ENCODE measurements at places on chromosomes 4 and X. TPM values are rescaled to one million over a fixed set of nuclear protein-coding genes. Genes with fewer than 3 reads are reported as not detected.

Gene PAK3
- 0.33 TPM for total RNA-seq

DNA sequence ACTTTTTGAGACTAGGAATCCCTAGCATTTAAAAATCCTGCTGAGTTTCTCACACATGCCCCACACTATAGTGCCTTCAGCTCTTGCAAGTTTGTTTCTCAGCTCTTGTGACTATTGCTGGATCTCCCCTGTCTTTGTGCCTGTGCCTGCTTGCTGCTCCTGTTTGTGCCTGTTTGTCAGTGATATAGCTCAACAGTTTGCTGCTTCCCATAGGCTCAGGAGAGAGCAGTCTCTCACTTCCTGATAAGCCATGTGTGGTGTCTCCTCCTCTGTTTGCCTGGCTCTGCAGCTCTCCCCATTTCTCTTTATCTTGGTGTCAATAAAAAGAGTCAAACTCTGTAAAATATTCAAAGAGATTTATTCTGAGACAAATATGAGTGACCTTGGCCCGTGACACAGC is 259.8 kb upstream of the CLNK start:
- no peak for DNase-seq

GRCh38 chr4:125719987-125720386 is 405.2 kb downstream of the FAT4 start:
- DNase-seq: no peak

Gene ZNF185
- 2.0 TPM for total RNA-seq

- DNase-seq: no peak
Measured at GRCh38 chr4:92969650-92970379, 666.0 kb downstream of the GRID2 start.

GRCh38 chr4:79588679-79589078 is 180.7 kb upstream of the GK2 start:
- no peak for DNase-seq

DNA sequence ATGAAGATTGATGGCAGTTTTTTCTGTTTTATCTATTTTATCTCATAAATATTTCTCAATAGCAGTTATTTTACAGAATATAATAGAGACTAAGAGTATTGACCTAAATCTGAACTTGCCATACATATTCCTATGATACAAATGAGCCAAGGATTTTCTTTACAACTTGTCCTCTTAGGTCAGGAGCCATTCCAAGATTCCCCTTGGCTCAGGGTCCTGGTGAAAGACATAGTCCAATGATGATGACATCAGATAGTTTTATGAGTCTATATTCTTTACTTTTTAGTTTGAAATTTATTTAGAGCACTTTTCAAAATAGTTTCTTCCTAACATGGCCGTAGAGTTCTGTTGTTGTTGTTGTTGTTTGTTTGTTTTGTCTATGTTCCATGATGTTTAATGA is 869.1 kb upstream of the GRID2 start:
- no peak for DNase-seq

- no peak for DNase-seq
Measured at GRCh38 chrX:102976793-102977495, 39.9 kb downstream of the RAB40AL start.

- DNase-seq: no peak
Measured at GRCh38 chr4:76550966-76551780, 116.1 kb downstream of the SHROOM3 start.

GRCh38 chr4:77349796-77350195 is 192.8 kb downstream of the CCNG2 start:
- DNase-seq: no peak

DNA sequence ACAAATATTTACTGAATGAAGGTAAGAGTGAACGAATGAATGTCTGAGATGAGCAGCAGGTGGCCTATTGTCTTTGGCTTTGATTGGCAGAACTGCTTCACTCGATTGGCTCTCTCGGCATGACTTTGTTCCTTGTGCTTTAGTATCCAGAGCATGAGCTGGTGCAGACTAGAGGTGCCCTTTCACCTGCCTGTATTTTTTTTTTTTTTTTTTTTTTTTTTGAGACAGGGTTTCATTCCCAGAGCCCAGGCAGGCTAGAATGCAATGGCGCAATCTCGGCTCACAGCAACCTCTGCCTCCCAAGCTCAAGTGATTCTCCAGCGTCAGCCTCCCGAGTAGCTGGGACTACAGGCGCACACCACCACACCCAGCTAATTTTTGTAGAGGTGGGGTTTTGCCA is 38.9 kb downstream of the SRPX2 start:
- DNase-seq: no peak

Gene CNKSR2
- 8.0 TPM for total RNA-seq

GRCh38 chrX:113389846-113390245 is 549.2 kb upstream of the AMOT start:
- no peak for DNase-seq

DNA sequence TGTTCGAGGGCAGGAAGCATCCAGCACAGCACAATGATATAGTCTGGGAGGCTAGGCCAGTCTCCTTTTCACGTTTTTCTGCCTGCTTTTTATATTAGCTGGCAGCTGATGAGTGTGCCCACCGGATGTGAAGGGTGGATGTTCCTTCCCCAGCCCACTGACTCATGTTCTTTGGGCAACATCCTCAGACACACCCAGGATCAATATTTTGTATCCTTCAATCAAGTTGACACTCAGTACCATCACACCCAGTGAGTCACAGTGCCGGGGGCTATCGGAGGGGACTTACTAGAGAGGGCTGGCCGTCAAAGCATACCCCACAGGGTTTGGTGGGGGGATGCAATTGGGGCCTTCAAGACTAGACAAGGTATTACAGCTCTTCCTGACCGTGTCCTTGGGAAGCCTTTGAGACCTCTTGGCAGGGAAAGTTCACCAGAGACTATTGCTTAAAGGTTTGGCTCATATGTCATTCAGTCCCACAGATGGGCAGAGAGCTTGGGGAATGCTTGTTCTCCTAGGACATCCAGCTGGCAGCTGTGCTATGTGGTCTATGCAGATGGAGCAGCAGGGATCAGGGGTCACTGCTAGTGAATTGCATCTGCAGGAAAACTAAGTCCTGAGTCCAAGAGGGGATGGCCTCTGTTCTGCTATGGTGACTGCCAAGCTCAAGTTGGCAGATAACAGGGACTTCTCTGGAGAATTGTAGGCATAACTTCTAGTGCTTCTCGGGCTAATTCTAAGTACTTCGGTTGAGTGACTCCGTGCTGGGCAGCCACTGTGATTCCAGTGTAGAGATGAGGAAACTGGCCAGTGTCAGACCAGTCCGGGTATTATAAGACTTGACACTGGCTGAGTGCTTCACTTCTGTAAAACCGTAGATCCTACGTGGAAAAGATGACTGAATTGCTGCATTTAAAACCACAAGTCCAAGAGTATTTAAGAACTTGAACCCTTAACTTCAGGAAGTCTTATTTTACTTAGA is 12.9 kb upstream of the WDR1 start:
- DNase-seq: no peak

GRCh38 chrX:72057331-72057730 is 74.4 kb downstream of the RTL5 start:
- no peak for DNase-seq

GRCh38 chrX:82058728-82059127 is 856.8 kb downstream of the SH3BGRL start:
- no peak for DNase-seq

DNA sequence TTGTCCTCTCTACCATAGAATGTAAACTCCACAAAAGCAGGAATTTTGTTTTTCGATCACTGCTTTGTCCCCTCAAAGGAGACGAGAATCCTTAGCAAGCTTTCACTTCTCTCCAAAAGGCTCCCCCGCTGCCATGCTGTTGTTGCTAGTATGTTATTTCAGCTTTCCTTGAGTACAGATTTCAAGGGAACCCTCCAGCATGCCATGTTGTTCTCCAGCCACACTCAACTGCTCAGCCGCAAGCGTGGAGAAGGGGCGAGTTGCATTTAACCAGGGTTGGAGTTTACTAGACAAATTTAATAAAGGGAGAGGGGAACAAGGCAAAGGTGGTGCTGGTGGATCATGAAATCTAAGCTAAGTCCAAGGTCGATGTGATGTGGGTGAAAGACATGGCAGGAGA is 23.1 kb downstream of the NSDHL start:
- DNase-seq: no peak

- no peak for DNase-seq
Measured at GRCh38 chrX:25156323-25156722, 140.6 kb upstream of the ARX start.

- DNase-seq: no peak
Measured at GRCh38 chr4:55364691-55365344, 18.8 kb downstream of the SRD5A3 start.

Gene ATOH1
- total RNA-seq: not detected

GRCh38 chrX:151723156-151723760 is 7.4 kb downstream of the FATE1 start:
- DNase-seq: no peak

DNA sequence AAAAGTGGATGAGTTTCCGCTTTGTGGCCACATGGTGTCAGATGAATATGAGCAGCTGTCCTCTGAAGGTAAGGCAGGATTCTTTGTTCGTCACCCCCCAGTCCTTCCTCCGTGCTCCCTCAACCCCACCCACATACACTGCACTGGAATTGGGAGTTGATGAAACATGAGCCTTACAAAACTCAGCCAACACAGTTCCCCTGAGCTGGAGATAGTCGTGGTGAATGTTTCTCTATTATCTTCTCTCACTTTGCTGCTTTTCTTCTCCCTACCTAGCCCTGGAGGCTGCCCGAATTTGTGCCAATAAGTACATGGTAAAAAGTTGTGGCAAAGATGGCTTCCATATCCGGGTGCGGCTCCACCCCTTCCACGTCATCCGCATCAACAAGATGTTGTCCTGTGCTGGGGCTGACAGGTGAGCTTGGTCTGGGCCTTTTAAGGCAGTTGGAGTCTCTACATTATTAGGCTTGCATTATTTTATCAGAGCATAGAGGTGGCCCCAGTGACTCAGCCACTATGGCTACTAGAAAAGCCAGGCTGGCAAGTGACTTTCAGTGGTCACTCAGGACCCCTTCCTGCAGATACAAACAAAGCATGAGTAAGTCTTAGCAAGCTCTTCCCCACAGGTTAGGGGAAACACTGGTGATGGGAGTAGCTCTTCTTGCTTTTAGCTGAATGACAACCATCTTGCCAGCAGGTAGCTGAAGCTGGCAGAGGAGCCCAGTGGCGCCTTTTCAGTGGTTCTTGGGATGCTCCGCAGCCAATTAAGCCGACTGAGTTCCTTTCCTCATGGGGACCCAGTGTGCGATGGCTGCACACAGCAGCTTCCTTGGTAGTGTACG is 1.6 kb downstream of the RPL10 start:
- DNase-seq: no peak

Gene HNRNPH2
- 27.8 TPM for total RNA-seq

Gene GYG2
- not detected for total RNA-seq

DNA sequence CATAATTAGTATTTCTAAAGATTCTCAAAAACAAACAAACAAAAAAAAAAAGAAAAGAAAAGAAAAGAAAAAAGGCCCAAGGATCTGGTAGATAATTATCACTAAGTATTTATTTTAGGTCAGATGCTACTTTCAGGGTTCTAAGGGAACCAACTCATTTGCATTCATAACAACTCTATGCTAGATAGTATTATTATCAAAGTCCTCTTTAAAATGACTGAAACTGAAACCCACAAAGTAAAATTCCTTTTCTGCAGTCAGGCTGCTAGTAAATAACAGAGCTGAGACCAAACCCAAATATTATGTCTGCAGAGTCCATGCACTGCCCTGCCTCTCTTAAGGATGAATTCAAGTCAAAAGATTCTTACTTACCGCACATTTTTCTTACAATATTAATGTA is 38.3 kb upstream of the MAPK10 start:
- no peak for DNase-seq

DNA sequence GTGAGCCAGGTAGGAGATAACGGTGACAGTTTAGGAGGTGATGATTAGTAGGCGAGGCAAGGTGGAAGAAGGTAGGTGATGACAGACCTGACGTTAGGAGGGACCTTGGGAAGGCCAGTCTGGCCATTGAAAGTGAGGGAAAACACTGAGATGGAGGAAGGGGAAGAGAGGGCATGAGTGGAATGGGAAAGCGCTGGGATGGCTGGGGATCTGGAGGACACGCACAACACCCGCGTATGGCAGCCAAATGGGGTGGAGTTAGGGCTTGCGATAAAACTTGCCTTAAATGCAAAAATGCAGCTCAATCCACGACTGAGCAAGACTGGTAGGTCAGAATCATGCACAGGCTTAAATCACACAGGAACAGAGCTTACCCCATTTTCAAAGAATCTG is 605 bp upstream of the CDKL2 start:
- DNase-seq: no peak

DNA sequence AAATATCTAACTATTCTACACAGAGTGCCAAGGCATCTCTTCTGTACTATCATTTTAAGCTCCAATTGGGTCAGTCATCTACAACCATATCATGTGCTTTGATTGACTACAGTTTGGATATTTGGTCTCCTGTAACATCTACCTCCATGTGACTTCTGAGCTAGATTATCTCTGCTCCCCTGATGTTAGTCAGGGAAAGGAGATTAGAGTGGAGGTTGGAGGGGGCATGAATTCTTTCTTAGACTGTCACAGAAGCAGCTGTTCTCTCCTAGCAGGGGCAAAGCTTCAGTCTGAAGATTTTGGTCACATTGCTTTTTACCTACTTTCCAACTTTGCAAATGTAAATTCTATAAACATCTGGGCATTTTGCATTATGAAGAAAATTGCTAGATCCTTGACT is 62.6 kb upstream of the C4orf54 start:
- DNase-seq: no peak

GRCh38 chr4:42420140-42420539 is 22.9 kb downstream of the SHISA3 start:
- DNase-seq: no peak

DNA sequence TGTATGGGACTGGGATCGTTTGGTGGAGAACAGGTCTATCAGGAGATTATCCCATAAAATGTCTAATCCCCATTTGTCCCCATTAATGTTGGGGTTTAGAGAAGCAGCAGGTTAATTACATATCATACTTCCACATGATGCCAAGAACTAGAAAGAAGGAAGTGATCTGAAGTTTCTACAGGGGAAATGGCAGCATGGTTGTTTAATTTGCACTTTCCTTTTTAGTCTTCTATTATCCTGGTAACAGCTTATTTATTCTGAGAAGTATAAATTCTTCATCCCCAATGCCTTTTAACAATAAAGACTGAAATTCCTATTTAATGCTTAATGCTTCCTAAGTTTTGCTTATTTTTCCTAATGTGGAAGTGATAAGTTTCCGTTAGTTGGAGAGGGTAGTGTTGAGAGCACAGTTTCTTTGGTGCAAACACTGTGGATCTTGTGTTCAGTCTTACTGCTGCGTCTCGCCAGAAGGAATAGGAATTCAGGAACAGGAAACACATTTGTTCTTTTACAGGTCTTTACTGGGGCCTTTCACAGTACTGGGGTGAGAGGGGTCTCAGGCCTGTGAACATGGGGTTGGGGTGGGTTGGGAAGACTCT is 59.5 kb upstream of the TADA2B start:
- DNase-seq: no peak

Gene TEX11
- total RNA-seq: not detected

GRCh38 chrX:38407126-38407525 is 54.7 kb downstream of the OTC start:
- no peak for DNase-seq

- DNase-seq: no peak
Measured at GRCh38 chr4:42083816-42084215, 68.6 kb downstream of the BEND4 start.

GRCh38 chr4:20326460-20326859 is 74.8 kb downstream of the SLIT2 start:
- no peak for DNase-seq

Measured in activated naive CD4-positive, alpha-beta T cell treated with anti-CD3 and anti-CD28 coated beads, Interleukin-2, amount 50 U/mL, for 72 hours (primary cell).